ENCODE measurements at places on chromosomes 3 and 15. TPM values are rescaled to one million over a fixed set of nuclear protein-coding genes. Genes with fewer than 3 reads are reported as not detected.

Gene EAF1
- 21.3 TPM for total RNA-seq

Gene ARHGEF26
- 27.7 TPM for total RNA-seq

Gene CHAC1
- 5.8 TPM for total RNA-seq

Gene FGD5
- total RNA-seq: 25.4 TPM

Gene GJD2
- not detected for total RNA-seq

Gene SLC35G2
- total RNA-seq: 5.9 TPM

Gene GOLGA6L22
- not detected for total RNA-seq

Gene GPR62
- total RNA-seq: not detected

Gene SIDT1
- total RNA-seq: 4.1 TPM

Gene TRPM1
- not detected for total RNA-seq

GRCh38 chr3:186277268-186277909 is 84.6 kb downstream of the DGKG start:
- no peak overlapping the region for H3K27ac ChIP-seq
- DNase-seq: no peak
- H3K27me3 ChIP-seq: no peaks in the 10 kb centered on the region
- no peak overlapping the region for H3K4me3 ChIP-seq
- H3K36me3 ChIP-seq: no peaks in the 10 kb centered on the region
- no peaks in the 10 kb centered on the region for H3K4me1 ChIP-seq

DNA sequence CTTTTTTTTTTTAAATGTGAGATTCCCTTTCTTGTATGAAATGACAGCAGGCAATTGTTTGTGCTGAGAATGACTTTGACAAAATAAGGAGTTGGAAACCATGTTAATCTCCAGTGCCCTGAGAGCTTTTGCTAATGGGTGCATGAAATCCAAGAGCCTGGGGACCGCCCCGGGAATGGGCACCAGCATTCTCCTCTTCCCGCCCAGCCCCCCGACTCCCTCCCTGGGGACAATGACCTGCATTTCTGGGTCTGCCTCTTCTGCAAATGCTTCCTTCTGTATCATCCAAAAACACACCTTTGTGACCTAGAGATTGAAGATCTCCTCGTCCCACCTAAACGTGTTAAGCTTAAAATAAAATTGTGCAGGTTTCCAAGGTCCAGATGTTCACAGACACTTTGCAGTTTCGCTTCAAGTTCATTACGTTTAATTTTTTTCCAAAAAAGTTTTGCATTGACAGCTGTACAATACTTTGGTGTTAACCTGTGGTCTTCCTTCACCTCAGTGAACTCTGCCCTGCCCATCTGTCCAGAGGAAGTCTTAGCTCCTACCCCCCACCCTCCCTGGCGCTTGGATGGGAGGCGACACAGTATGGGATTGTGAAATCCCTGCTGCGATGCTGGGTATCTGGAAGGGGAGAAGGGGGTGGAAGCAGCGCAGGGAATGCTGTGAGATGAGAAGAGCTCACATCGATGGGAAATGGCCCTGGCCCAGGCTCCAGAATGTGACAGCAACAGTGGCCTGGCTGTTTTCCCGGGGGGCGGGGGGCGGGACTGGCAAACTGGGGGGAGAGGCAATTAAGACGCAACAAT is 50.1 kb downstream of the TLE3 start:
- H3K4me1 ChIP-seq: no peaks in the 10 kb centered on the region
- no peak overlapping the region for H3K4me3 ChIP-seq

GRCh38 chr15:78034495-78035191 is 42.9 kb downstream of the TBC1D2B start:
- H3K4me3 ChIP-seq: no peak overlapping the region
- no peaks in the 10 kb centered on the region for H3K27me3 ChIP-seq
- no peak for DNase-seq
- peak overlapping the region; percentile 68 for H3K27ac ChIP-seq

DNA sequence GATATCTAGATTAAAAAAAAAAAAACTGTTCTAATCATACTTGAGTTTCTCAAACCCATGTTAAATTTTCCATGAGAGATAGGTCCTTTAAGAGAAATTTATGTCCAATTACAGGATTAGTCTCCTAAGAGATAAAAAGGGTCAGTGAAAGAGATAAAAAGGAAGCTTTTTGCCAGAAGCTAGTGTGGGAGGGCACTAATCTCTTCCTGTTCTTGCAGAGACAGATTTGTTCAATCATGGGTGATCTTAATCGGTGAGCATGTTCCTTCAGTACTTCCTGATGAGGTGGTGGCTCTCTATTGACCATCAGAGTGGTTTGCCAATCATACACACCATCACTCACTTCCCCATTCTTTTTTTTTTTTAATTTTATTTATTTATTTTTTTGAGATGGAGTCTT is 16.9 kb upstream of the LPP start:
- no peak overlapping the region for H3K4me3 ChIP-seq
- no peak for DNase-seq

- H3K36me3 ChIP-seq: no peaks in the 10 kb centered on the region
- no peak for DNase-seq
- H3K27me3 ChIP-seq: no peaks in the 10 kb centered on the region
Measured at GRCh38 chr3:18572809-18573208, 147.7 kb upstream of the SATB1 start.

GRCh38 chr3:19526071-19526470 is 377.8 kb downstream of the KCNH8 start:
- H3K27ac ChIP-seq: no peak overlapping the region
- no peak for DNase-seq
- no peaks in the 10 kb centered on the region for H3K27me3 ChIP-seq
- H3K36me3 ChIP-seq: no peaks in the 10 kb centered on the region

DNA sequence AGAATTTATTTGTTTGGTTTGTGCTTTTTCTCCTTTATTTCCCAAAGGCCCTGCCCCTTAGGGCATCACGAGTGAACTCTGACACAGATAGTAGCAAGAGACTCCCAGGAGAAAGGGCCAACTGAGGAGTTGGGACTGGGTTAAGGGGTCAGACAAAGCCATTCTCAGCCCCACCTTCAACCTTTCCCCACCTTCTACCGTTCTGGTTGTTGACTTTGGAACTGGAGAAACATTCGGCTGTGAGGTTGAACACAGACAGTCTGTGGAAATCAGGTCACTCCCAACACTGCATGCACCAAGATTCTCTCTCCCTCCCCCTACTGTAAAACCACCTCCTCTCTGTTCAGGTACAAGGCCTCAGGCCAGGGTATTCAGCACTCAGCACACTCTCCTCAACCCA is 3.9 kb upstream of the BDH1 start:
- H3K27ac ChIP-seq: no peak overlapping the region
- no peak for DNase-seq
- no peaks in the 10 kb centered on the region for H3K4me1 ChIP-seq
- H3K36me3 ChIP-seq: no peaks in the 10 kb centered on the region
- H3K27me3 ChIP-seq: no peaks in the 10 kb centered on the region

GRCh38 chr15:26421065-26421464 is 351.8 kb downstream of the GABRB3 start:
- H3K4me3 ChIP-seq: no peak overlapping the region
- H3K27ac ChIP-seq: no peak overlapping the region
- H3K27me3 ChIP-seq: no peaks in the 10 kb centered on the region
- no peaks in the 10 kb centered on the region for H3K4me1 ChIP-seq
- no peak for DNase-seq
- no peaks in the 10 kb centered on the region for H3K36me3 ChIP-seq

DNA sequence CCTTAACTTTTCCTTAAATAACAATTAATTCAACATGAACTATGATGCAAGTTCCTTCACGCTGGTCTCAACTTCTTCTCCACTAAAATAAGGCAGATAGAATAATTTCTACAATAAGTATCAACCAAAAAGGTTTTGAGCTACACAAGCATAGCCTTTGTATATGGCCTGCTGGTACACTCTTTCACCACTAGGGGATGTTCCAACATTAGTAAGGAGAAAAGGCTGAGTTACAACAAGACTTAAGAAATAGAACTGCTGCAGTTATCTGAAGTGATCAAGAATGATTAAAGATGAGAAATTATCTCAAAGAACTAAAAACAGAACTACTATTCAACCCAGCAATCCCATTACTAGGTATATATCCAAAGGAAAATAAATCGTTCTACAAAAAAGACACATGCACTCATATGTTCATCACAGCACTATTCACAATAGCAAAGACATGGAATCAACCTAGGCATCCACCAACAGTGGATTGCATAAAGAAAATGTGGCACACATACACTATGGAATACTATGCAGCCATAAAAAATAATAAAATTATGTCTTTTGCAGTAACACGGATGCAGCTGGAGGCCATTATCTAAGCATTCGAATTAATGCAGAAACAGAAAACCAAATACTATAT is 14.4 kb downstream of the ATP13A3 start:
- H3K4me3 ChIP-seq: no peak overlapping the region
- peak; percentile 52 for DNase-seq
- no peaks in the 10 kb centered on the region for H3K4me1 ChIP-seq
- H3K36me3 ChIP-seq: no peaks in the 10 kb centered on the region
- H3K27me3 ChIP-seq: no peaks in the 10 kb centered on the region
- H3K27ac ChIP-seq: no peak overlapping the region

DNA sequence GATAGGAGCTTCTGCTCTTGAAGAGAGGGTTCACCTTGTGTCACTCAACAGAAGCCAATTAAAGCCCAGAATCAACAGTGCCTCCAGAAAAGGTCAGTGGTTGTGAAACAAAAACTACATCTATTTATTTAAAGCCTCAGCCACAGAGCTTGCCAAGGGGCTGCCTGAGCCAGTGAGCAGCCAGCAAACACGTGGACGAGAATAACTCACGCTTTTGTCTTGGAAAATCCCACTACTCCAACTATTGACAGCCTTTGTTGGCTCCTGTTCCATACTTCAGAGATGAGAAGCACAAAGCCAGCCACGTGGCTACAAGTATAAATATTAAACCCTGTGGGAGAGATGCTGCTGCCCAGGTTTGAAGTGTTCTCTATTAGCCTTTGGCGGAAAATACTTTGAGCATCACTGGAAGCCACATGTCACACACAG is 10.3 kb downstream of the GPR156 start:
- DNase-seq: peak; percentile 44
- H3K4me1 ChIP-seq: no peaks in the 10 kb centered on the region
- no peak overlapping the region for H3K4me3 ChIP-seq
- H3K36me3 ChIP-seq: no peaks in the 10 kb centered on the region
- no peak overlapping the region for H3K27ac ChIP-seq

DNA sequence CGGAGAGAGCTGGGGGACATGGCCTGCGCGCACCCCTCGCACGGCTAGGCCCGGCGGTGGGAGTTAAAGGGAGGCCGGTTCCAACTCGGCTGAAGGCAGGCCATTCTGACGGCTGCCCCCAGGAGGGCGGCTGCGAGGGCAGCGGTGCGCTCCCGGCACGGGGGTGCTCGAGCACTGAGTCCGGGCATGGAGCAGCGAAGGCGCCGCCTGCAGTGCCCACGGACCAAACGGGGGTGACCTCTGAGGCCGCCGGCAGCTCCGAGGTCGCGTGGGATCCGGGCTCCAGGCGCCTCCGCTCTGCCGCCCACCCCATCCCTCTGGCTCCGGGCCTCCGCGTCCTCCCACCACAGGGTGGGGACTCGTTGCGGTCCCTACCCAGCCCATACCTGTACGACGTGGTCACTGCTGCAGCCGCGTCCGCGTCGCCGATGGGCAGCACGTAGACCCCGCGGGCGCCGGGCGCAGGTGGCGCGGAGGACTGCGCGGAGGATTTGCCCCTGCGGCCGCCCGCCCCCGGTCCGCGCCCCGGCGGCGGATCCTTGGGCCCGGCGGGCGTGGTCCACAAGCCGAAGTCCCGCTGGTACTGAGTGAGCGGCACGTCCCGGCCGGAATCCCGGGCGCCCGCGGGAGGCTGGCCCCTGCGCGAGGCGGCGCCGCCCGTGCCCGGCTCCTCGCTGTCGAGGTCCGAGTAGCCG is 469 bp downstream of the MAP6D1 start:
- H3K27me3 ChIP-seq: no peaks in the 10 kb centered on the region
- H3K27ac ChIP-seq: no peak overlapping the region
- H3K4me1 ChIP-seq: peaks cover 7% of the 10 kb centered on the region
- H3K4me3 ChIP-seq: peak overlapping the region; percentile 50
- DNase-seq: no peak
- no peaks in the 10 kb centered on the region for H3K36me3 ChIP-seq

DNA sequence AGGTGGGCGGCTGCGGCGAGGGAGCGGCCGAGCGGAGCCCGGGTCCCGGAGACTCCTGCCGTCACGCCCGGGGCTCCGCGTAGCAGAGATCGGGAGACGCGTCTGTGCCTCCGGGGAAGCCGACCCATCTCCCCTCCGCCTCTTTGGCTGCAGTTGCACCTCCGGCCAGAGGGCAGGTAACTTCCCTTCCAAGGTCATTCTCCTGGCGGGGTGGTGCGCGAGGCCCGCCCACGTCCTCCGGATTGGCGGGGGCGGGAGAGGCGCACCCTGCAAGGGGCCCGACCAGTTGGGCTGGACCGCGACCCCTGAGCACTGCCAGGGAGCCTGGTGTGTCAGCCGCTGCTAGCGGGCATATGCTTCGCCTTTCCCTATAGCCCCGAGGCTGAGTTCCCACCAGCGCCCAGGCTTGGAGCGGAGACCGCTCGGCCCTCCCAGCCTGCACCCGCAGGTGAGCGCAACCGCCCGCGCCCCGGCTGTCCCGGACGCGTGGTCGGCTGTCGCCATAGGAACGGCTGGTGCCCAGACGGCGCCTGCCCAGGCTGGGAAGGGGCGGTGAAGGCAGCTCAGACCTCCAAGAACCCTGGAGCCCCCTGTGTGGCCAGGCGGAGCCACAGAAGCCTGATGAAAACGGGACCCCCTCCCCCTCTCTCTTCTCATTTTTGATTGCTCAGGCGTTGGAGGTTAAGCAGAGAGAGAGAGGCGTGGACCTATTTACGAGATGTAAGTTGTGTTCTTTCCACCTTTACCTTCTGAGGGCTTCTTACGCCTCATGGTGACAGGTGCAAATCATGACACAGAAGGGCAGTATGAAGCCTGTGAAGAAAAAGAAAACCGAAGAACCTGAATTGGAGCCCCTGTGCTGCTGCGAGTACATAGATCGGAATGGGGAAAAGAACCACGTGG is 453 bp downstream of the ZDHHC23 start:
- peak overlapping the region; percentile 31 for H3K27ac ChIP-seq
- peak overlapping the region; percentile 62 for H3K4me3 ChIP-seq
- no peaks in the 10 kb centered on the region for H3K36me3 ChIP-seq
- DNase-seq: peak; percentile 89
- no peaks in the 10 kb centered on the region for H3K4me1 ChIP-seq

- no peak for DNase-seq
- no peaks in the 10 kb centered on the region for H3K27me3 ChIP-seq
- no peak overlapping the region for H3K27ac ChIP-seq
- no peaks in the 10 kb centered on the region for H3K36me3 ChIP-seq
- H3K4me3 ChIP-seq: no peak overlapping the region
Measured at GRCh38 chr15:101675796-101676582, 23.8 kb upstream of the TM2D3 start.

DNA sequence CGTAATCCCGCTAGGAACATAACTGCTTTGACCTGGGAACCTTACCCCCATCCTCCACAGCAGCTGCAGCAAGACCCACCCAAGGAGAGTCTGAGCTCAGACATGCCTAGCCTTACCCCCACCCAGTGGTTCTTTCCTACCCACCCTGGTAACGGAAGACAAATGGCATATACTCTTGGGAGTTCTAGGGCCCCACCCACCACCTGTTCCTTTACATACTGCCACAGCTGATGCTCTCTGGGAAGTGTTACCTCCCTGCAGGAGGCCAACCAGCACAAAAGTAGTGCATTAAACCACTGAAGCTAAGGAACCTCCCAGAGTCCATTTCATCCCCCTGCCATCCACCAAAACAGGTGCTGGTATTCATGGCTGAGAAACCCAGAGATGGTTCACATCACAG is 50.6 kb upstream of the AZI2 start:
- no peak overlapping the region for H3K27ac ChIP-seq
- no peaks in the 10 kb centered on the region for H3K27me3 ChIP-seq
- H3K4me1 ChIP-seq: no peaks in the 10 kb centered on the region
- no peak for DNase-seq
- H3K36me3 ChIP-seq: no peaks in the 10 kb centered on the region

Measured in left lung (tissue), 14 donors.